ENCODE measurements at places on chromosomes 3 and 15.

DNA sequence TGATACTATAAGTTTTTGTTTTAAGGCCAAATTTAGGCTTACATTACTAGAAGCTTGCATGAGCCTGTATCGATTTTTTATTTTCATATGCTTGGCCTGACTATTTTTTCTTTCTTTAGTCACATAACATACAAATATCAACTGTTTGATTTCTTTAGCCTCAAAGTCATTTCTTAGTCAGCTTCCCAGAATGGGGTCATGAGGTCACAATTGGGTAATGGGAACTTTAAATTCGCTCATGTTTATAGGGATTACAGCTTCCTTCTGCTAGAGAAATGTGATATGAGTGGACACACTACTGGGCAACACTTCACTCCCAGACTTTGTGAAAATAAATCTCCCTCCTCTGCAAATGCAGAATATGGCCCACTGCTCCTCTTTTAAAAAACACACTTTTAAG, 9.1 kb upstream of the TIPARP start:
- no peak for DNase-seq

- DNase-seq, result no peak
These were observed 775.6 kb downstream of the ROBO2 start for GRCh38 chr3:77815467-77815866.

- DNase-seq, result no peak
These were observed 1.1 kb downstream of the CELSR3 start for GRCh38 chr3:48661501-48662144.

- DNase-seq, result no peak
These were observed 33.7 kb upstream of the ZNF445 start for GRCh38 chr3:44511238-44511566.

- no peak for DNase-seq
These were observed 2.0 kb downstream of the CCR5 start for GRCh38 chr3:46372492-46373359.

Data from hippocampal formation (tissue), 2 donors.